A673 (cell line): ENCODE measurements at places on chromosomes 2 and 18. TPM values are rescaled to one million over a fixed set of nuclear protein-coding genes. Genes with fewer than 3 reads are reported as not detected.

- no peak for DNase-seq
- no peak overlapping the region for H3K27ac ChIP-seq
- H3K27me3 ChIP-seq: no peaks in the 10 kb centered on the region
- H3K4me1 ChIP-seq: no peaks in the 10 kb centered on the region
- no peaks in the 10 kb centered on the region for H3K36me3 ChIP-seq
These were observed 1957.7 kb upstream of the CELF4 start for GRCh38 chr18:39523281-39523680.

DNA sequence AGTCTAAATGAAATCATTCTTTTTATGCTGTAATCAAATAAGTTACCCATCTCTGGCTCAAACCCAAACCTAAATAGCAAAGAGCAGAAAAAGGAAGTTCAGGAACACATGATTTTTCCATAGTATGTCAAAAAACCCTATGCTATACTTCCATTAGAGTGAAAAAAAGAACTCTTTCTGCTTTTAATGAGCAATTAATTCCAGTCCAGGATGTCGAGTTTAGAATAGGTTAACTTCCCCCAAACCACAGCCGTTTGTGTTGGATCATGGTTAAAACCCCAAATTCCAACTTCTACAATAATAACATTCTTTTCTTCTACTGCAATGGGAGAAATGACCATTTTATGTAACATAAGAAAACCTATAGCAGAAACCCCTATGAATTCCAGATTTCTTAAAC lies 171.1 kb upstream of the NRP2 start:
- DNase-seq: no peak
- H3K27ac ChIP-seq: no peak overlapping the region
- no peak overlapping the region for H3K4me3 ChIP-seq
- H3K36me3 ChIP-seq: no peaks in the 10 kb centered on the region

PTPRM gene
- total RNA-seq: not detected in 2 replicates

HTR2B gene
- not detected in 2 replicates for total RNA-seq

DNA sequence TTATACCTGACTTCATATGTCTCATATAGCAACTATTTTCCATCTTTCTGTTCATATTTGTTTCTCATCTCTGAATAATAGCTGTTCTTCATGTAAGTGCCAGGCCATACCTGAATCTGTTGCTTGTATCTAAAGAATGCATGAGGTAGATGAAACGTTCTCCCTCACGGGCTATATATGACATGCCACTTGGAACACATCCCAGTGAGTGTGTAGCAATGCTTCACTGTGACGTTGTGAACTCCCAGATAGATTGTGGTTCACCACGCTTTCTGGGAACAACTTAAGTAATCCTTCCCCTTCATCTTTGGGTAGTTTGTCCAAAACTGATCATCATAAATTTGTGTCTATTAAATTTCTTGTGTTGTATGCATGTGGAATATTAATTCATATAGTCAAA lies 60.1 kb downstream of the RDH14 start:
- no peaks in the 10 kb centered on the region for H3K36me3 ChIP-seq
- no peak overlapping the region for H3K4me3 ChIP-seq
- no peaks in the 10 kb centered on the region for H3K27me3 ChIP-seq
- no peak overlapping the region for H3K27ac ChIP-seq
- no peaks in the 10 kb centered on the region for H3K4me1 ChIP-seq

GRCh38 chr2:10414591-10414990 lies 33.5 kb downstream of the ODC1 start:
- no peaks in the 10 kb centered on the region for H3K27me3 ChIP-seq
- no peaks in the 10 kb centered on the region for H3K36me3 ChIP-seq
- no peaks in the 10 kb centered on the region for H3K4me1 ChIP-seq
- H3K4me3 ChIP-seq: no peak overlapping the region

LDLRAD4 gene
- total RNA-seq: 3.6 and 5.5 TPM in 2 replicates

NIF3L1 gene
- 56.4 and 56.7 TPM in 2 replicates for total RNA-seq

MOGAT1 gene
- not detected in 2 replicates for total RNA-seq

GRHL1 gene
- total RNA-seq: 0.13 and 0.42 TPM in 2 replicates

DNA sequence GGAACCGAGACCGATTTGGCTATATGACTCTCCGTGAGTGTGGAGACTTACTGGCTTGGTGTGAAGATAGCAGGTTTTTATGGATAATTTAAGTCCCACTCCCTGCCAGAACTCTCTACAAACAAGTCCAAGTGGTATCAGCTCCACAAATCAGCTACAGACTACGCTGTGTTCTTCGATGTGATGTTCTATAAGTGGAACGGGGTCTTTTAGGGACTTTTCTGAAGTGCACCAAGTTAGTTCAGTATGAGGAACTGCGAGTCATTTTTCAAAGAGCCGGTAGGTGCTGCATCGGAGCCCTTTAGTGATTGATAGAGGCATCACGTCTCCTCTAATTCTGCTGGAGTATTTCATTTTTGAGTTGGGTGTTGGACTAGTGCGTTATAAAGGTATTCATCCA lies 107.1 kb downstream of the TSHZ1 start:
- no peaks in the 10 kb centered on the region for H3K27me3 ChIP-seq
- DNase-seq: no peak
- no peaks in the 10 kb centered on the region for H3K4me1 ChIP-seq
- no peak overlapping the region for H3K27ac ChIP-seq

DNA sequence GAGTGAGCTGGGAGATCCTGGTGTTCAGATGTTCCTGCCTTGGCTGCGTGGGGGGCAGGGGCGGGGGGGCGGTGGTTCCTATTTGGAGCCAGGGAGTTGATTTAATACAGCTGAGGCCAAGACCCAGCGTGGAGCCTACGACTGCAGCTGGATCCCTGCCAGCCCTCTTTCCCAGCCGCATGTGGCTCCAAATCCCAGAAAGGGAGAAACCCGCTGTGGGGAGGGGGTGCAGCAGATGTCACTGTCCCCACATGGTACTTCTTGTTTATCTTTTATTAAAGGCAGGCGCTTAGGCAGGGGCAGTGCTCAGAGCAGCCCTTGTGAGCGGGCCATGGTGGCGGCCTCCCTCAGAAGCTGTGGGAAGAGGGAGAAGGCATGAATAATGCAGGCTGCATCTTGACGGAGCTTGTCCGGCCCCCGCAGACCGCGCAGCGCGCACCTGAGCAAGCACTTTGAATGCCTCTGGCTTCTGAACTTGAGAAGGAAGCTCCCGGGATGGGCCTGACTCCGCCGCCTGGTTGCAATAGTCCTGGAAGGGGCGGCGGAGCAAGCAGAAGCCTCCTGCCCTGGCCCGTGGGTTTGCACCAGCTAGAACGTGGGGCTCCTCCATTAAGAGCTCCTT lies 112.1 kb downstream of the GLI2 start:
- H3K4me3 ChIP-seq: no peak overlapping the region
- H3K4me1 ChIP-seq: peaks cover 9% of the 10 kb centered on the region
- H3K36me3 ChIP-seq: no peaks in the 10 kb centered on the region
- H3K27ac ChIP-seq: no peak overlapping the region
- peak; percentile 53 for DNase-seq
- no peaks in the 10 kb centered on the region for H3K27me3 ChIP-seq

DNA sequence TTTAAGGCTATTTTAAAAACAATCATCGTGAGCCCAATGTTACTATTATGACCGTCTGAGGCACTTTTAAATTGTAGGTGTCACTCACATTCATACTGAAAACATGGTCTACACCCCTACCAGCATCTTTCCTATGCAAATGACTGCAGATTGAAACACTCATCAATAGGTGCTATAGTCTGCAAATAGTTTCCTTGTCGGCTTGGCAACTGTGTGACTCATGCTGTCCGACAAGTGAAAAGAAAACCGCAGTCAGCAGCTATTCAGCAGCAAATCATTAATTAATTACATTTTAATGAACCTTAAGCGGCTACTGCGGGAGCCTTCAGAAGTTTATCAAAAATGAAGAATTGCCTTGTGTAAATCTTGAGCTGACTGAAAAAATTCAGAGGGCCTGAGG lies 134.4 kb downstream of the FIGN start:
- peaks cover 42% of the 10 kb centered on the region for H3K27me3 ChIP-seq
- H3K27ac ChIP-seq: no peak overlapping the region
- H3K4me3 ChIP-seq: no peak overlapping the region
- no peaks in the 10 kb centered on the region for H3K36me3 ChIP-seq

RGPD4 gene
- not detected in 2 replicates for total RNA-seq

- peaks cover 44% of the 10 kb centered on the region for H3K4me1 ChIP-seq
- peaks cover 5% of the 10 kb centered on the region for H3K36me3 ChIP-seq
- H3K27me3 ChIP-seq: no peaks in the 10 kb centered on the region
- peak overlapping the region; percentile 94 for H3K27ac ChIP-seq
- peak; percentile 89 for DNase-seq
These were observed 27.0 kb downstream of the DNMT3A start for GRCh38 chr2:25314514-25315315.

DNA sequence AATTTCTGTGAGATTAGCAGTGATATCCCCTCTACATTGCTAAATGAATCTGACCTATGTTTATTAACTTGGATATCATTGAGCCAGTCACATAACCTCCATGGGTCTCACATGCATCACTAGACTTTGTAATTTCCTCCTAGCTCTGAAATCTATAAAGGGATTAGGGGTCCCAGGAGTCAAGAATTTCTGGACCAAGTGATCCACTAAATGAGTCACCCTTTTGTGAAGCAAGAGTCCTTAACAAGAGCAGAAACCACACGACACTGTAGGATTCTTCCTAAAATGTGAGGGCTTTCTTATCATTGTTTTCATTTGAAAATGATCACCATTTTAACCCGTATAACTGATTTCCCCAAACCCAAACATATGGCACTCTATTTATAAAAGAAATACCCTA lies 90.3 kb downstream of the DHRS9 start:
- DNase-seq: peak; percentile 14
- H3K4me1 ChIP-seq: no peaks in the 10 kb centered on the region
- peaks cover 2% of the 10 kb centered on the region for H3K27me3 ChIP-seq
- H3K4me3 ChIP-seq: no peak overlapping the region
- H3K27ac ChIP-seq: no peak overlapping the region
- H3K36me3 ChIP-seq: no peaks in the 10 kb centered on the region
